ENCODE measurements at places on chromosomes 5 and 9.

GRCh38 chr9:127263664-127264063, 910 bp upstream of the GARNL3 start:
- DNase-seq = no peak

GRCh38 chr9:91995000-91995655, 45.1 kb upstream of the ROR2 start:
- DNase-seq = no peak

DNA sequence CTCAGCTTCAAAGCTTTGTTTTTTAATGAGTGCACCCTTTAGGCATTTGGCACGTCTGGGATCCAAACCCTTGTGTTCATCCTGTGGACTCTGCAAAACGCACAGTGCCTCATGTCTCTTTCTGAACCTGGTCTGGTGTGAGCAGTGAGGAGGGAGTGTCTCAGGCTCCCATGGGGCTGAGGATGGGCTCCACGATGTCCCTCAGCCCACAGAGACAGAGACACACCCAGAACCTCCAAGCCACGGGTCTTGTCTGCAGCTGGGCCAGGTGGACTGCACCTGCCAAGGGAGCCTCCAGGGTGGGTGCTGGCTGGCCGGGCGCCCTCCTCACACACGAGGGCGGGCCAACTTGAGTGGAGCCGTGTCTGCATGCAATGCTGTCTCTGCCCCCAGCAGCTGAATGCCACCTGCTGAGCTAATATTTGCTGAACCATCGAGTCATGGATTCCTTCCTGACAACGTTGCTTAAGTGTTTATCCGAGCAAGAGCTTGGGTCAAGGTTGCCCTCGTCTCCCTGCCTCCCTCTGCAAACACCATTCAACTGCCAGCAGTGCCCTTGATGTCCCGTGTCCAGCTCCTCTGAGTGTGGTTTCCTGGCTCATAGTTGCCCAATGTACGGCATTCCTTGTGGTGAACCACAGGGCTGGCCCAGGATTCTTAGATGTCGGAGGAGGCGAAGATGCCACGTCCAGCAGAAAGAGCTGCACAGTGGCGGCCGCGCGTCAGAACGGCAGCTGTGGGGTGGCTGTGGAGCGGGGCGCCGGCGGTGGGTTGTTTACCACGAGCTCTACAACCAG, 31.4 kb upstream of the LPCAT1 start:
- no peak for DNase-seq

DNA sequence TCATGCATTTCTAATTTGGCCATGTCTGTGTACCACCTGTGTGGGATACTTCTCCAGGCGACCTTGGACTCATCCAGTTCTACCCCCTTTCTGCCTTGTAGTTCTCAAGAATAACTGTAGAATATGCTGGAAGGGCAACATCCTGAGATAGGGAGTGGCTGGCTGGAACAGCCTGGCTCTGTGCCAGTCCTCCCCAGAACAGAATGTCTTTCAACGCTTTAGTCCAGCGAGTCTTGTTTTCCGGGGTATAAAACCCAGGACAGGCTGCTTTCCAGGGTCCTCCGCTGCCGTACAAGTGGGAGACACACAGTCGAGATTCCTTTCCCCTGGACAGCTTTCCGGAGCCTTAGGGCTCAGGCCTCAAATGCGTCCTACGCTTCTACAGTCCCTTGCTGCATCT, 45.4 kb upstream of the XPA start:
- DNase-seq = no peak

- no peak for DNase-seq
Observed at GRCh38 chr5:137248527-137248926, 250.6 kb downstream of the SPOCK1 start.

DNA sequence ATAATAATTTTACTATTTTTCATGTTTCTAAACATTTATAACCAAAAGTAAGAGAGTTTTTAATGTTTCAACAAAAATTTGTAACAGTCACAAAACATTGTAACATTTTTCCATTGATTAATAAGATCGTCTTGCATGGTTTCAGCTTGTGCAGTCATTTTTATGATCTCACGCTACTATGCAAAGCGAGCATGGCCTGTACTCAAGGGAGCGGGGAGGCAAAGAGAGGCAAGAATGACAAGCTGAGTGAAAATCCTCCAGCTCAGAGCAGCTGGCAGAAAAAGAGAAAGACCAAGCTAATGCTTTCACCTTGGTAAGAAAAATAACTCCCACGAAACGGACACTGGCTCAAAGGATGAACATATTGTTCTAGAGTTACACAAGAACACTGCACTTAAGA, 90.0 kb upstream of the SV2C start:
- no peak for DNase-seq

- DNase-seq = no peak
Observed at GRCh38 chr5:146399481-146399880, 47.7 kb upstream of the TCERG1 start.

GRCh38 chr9:122808141-122808540, 8.2 kb downstream of the OR1K1 start:
- DNase-seq = no peak

- no peak for DNase-seq
Observed at GRCh38 chr5:138874241-138874640, 894 bp downstream of the LRRTM2 start.

DNA sequence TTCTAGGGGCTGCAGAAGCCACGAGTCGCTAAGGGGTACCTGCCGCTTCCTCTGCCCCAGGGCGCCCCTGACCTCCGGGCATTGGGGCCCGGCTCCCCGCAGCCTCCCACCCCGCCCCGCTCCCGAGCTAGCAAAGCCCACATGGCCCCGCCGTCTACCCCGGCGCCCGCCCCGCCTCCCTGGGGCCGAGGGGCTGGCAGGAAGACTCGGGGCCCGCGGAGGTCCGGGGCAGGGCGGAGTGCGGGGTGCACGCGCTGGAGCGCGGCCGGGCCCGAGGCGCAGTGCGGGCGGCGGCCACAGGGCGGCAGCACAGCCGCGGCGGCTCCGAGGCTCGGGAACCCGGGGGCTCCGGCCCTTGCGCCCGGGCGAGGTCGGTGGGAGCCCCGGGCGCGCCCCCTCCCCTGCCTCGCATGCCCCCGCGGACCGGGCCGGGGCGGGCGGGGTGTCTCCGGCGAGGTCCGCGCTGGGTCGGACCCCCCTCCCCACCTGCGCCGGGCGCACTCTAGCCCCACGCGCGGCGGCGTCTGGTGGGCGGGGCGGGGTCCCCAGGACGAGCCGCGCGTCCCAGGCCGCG, 6.7 kb downstream of the NRARP start:
- DNase-seq = peak; percentile 55
